ENCODE measurements at places on chromosomes 5 and 9.

DNA sequence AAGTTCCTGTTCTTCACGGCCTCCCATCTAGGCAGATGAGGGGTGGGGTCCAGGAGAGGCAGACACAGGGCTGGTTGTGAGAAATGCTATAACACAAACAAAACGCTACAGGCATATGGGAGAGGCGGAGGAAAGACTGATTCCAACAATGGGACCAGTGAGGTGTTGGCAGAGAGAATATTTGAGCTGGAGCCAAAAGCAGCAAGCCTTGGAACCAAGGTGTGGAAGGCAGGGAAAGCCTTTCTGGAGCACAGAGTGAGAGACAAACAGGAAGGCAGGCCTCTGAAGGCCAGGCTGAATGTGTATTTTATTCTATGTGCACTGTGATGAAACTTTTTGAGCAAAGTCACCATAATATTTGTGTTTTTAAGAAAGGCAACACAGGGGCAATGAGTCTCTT lies 2.9 kb downstream of the ATPSCKMT start:
- DNase-seq = no peak
- H3K4me3 ChIP-seq = no peak overlapping the region
- no peaks in the 10 kb centered on the region for H3K27me3 ChIP-seq
- H3K27ac ChIP-seq = no peak overlapping the region
- H3K4me1 ChIP-seq = peaks cover 25% of the 10 kb centered on the region

- DNase-seq = no peak
- H3K4me1 ChIP-seq = peaks cover 14% of the 10 kb centered on the region
- H3K27me3 ChIP-seq = no peaks in the 10 kb centered on the region
- peak overlapping the region; percentile 87 for H3K27ac ChIP-seq
- peak overlapping the region; percentile 70 for H3K4me3 ChIP-seq
- no peaks in the 10 kb centered on the region for H3K36me3 ChIP-seq
Observed at GRCh38 chr5:5481633-5482032, 59.2 kb downstream of the ICE1 start.

- H3K36me3 ChIP-seq = peaks cover 4% of the 10 kb centered on the region
- DNase-seq = no peak
- no peak overlapping the region for H3K27ac ChIP-seq
- peaks cover 8% of the 10 kb centered on the region for H3K4me1 ChIP-seq
- peaks cover 59% of the 10 kb centered on the region for H3K27me3 ChIP-seq
- peak overlapping the region; percentile 68 for H3K4me3 ChIP-seq
Observed at GRCh38 chr5:172641359-172642050, 442 bp downstream of the NEURL1B start.

DNA sequence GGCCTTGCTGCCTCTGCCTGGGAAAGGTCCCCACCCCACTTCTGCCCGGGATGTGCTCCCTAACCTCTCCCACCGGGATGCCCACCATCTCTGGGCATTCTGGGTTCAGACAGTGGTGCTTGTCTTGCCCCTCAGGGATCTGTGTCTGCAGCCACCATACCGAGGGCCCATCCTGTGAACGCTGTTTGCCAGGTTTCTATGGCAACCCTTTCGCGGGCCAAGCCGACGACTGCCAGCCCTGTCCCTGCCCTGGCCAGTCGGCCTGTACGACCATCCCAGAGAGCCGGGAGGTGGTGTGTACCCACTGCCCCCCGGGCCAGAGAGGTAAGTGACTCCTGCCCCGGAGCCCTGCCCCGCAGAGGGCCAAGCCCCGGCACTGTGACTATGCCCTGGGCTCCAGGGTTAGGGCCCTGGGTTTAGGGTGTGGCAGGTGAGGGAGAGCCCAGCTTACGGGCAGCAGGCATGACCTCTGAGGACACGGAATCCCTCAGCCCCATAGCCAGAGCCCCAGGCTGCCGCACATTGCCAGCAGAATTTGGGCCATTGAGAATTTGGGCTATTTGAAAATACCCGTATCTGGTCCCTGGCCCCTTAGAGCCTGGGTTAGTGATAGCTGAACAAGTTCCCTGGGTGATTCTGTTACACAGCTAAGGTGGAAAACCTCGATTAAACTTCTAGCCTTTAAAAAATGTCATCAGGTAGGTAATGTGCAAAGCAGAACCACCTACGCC lies 35.3 kb upstream of the AIF1L start:
- H3K36me3 ChIP-seq = no peaks in the 10 kb centered on the region
- H3K27me3 ChIP-seq = peaks cover 7% of the 10 kb centered on the region
- H3K4me3 ChIP-seq = no peak overlapping the region
- H3K4me1 ChIP-seq = peaks cover 2% of the 10 kb centered on the region

GRCh38 chr5:115855959-115856358 lies 14.2 kb downstream of the AP3S1 start:
- H3K4me1 ChIP-seq = peaks cover 23% of the 10 kb centered on the region
- no peaks in the 10 kb centered on the region for H3K27me3 ChIP-seq
- no peak for DNase-seq
- H3K27ac ChIP-seq = peak overlapping the region; percentile 14
- no peaks in the 10 kb centered on the region for H3K36me3 ChIP-seq

- peaks cover 12% of the 10 kb centered on the region for H3K27me3 ChIP-seq
- H3K4me3 ChIP-seq = no peak overlapping the region
- H3K27ac ChIP-seq = no peak overlapping the region
- no peaks in the 10 kb centered on the region for H3K36me3 ChIP-seq
- H3K4me1 ChIP-seq = peaks cover 4% of the 10 kb centered on the region
- DNase-seq = no peak
Observed at GRCh38 chr5:114447084-114447773, 85.4 kb downstream of the KCNN2 start.

GRCh38 chr5:79791843-79792242 lies 102.2 kb downstream of the CMYA5 start:
- no peak overlapping the region for H3K27ac ChIP-seq
- peaks cover 2% of the 10 kb centered on the region for H3K36me3 ChIP-seq
- H3K4me1 ChIP-seq = peaks cover 4% of the 10 kb centered on the region
- peaks cover 13% of the 10 kb centered on the region for H3K27me3 ChIP-seq
- DNase-seq = no peak
- H3K4me3 ChIP-seq = no peak overlapping the region

DNA sequence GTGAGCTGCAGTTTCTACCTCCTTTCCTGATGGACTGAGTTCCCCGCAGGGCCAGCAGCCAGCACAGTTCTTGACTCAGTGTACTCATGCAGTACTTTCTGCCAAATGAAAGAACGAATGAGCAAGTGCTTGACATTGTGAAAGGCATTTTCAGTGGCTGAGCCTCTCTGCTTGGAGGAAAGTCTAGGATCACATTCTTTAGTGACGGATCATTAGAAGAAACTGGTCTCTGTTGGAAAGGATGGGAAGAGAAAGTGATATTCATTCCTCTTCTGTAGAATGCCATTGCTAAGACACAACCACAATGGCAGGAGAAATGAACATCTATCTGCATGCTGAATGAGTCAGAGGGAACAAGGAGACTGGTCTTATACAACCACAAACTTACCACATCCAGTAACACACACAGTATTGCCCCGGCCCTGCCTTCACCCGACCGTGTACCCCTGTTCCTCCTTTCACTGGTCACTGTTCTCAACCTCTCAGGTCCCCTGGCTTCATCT lies 206.9 kb downstream of the CRB2 start:
- no peaks in the 10 kb centered on the region for H3K27me3 ChIP-seq
- peaks cover 9% of the 10 kb centered on the region for H3K36me3 ChIP-seq
- DNase-seq = no peak
- peaks cover 10% of the 10 kb centered on the region for H3K4me1 ChIP-seq
- peak overlapping the region; percentile 16 for H3K27ac ChIP-seq

- no peaks in the 10 kb centered on the region for H3K4me1 ChIP-seq
- H3K4me3 ChIP-seq = no peak overlapping the region
- H3K27ac ChIP-seq = no peak overlapping the region
- peaks cover 2% of the 10 kb centered on the region for H3K36me3 ChIP-seq
- DNase-seq = no peak
Observed at GRCh38 chr5:77957-78804, 13.8 kb upstream of the PLEKHG4B start.

DNA sequence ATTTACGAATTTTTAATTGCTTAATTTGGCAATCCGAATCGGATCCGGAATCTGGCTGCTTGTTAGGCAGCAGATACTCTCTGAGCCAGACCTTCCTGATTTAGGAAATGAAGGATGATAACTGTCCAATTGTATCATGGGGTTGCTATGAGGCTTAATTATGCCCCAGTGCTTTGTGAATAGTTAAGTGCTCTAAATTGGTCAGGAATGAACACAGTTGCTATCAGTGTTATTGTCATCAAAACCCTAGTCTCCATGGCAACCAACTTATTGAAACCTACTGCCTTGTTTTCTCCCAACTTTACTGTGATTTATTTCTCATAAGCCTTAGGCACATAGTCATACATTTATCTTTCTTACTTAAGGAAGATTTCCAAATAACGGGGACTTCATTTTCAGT lies 47.9 kb downstream of the MAMDC2 start:
- peak overlapping the region; percentile 64 for H3K27ac ChIP-seq
- peaks cover 13% of the 10 kb centered on the region for H3K4me1 ChIP-seq
- peaks cover 8% of the 10 kb centered on the region for H3K36me3 ChIP-seq
- H3K27me3 ChIP-seq = peaks cover 16% of the 10 kb centered on the region
- DNase-seq = no peak
- no peak overlapping the region for H3K4me3 ChIP-seq

- H3K27ac ChIP-seq = no peak overlapping the region
- no peak for DNase-seq
- H3K4me3 ChIP-seq = no peak overlapping the region
- H3K4me1 ChIP-seq = peaks cover 8% of the 10 kb centered on the region
- no peaks in the 10 kb centered on the region for H3K27me3 ChIP-seq
Observed at GRCh38 chr5:149808264-149808982, 78.3 kb downstream of the PPARGC1B start.

- no peaks in the 10 kb centered on the region for H3K36me3 ChIP-seq
- no peaks in the 10 kb centered on the region for H3K4me1 ChIP-seq
- H3K27ac ChIP-seq = no peak overlapping the region
- no peak for DNase-seq
Observed at GRCh38 chr5:110239786-110240185, 486.7 kb downstream of the TMEM232 start.

- no peak for DNase-seq
- peaks cover 2% of the 10 kb centered on the region for H3K36me3 ChIP-seq
- peaks cover 32% of the 10 kb centered on the region for H3K4me1 ChIP-seq
- H3K27me3 ChIP-seq = no peaks in the 10 kb centered on the region
Observed at GRCh38 chr9:128892221-128892921, 10.4 kb downstream of the LRRC8A start.

- DNase-seq = no peak
- H3K4me1 ChIP-seq = no peaks in the 10 kb centered on the region
- no peak overlapping the region for H3K4me3 ChIP-seq
- peaks cover 19% of the 10 kb centered on the region for H3K27me3 ChIP-seq
Observed at GRCh38 chr9:96085491-96086143, 210.1 kb downstream of the ERCC6L2 start.

DNA sequence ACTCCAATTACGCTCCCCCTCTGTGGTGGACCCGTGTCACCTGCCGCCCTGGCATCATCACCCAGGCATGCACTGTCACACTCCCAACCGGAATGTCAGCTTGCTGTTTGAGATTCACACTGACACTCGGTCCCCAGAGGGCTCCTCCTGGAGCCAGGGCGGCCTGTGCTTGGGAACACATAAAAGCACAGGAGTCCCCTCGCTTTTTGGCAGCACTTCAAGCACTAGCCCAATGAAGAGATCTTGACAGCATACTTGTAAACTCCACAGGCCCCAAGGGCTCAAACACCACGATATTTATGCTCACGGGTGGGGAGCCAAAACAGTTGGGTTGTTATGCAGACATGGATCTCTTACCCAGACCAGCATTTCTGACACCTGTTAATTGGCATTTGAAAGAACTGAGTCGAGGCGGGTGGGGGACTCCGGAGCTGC lies 90.8 kb upstream of the EGFLAM start:
- DNase-seq = no peak
- no peaks in the 10 kb centered on the region for H3K36me3 ChIP-seq
- no peaks in the 10 kb centered on the region for H3K4me1 ChIP-seq
- H3K27me3 ChIP-seq = no peaks in the 10 kb centered on the region
- no peak overlapping the region for H3K27ac ChIP-seq

- H3K4me1 ChIP-seq = peaks cover 24% of the 10 kb centered on the region
- H3K27ac ChIP-seq = peak overlapping the region; percentile 93
- no peaks in the 10 kb centered on the region for H3K27me3 ChIP-seq
- no peak for DNase-seq
- peak overlapping the region; percentile 94 for H3K4me3 ChIP-seq
Observed at GRCh38 chr9:34611251-34611810, 566 bp downstream of the RPP25L start.
